ENCODE measurements at places on chromosomes 2 and 18. TPM values are rescaled to one million over a fixed set of nuclear protein-coding genes. Genes with fewer than 3 reads are reported as not detected.

The DSG1 gene
- polyA plus RNA-seq = not detected

The CGREF1 gene
- polyA plus RNA-seq = 4.8 TPM

The HTRA2 gene
- polyA plus RNA-seq = 36.1 TPM

The C2orf72 gene
- polyA plus RNA-seq = 0.17 TPM

The GPR45 gene
- polyA plus RNA-seq = not detected

The CHRND gene
- polyA plus RNA-seq = not detected

The ATP6V1C2 gene
- polyA plus RNA-seq = 0.04 TPM

The AQP12B gene
- polyA plus RNA-seq = not detected

The DCDC2C gene
- polyA plus RNA-seq = not detected

The IL1RL1 gene
- not detected for polyA plus RNA-seq

The ARHGEF4 gene
- polyA plus RNA-seq = 15.1 TPM

The G6PC2 gene
- polyA plus RNA-seq = not detected

The APCDD1 gene
- polyA plus RNA-seq = 15.3 TPM

The RGPD3 gene
- 0.10 TPM for polyA plus RNA-seq

The PAX8 gene
- 1.1 TPM for polyA plus RNA-seq

The VPS4B gene
- polyA plus RNA-seq = 25.1 TPM

The POTEC gene
- polyA plus RNA-seq = not detected

The TRIM43 gene
- polyA plus RNA-seq = not detected

The MAPK4 gene
- not detected for polyA plus RNA-seq

The IL36G gene
- not detected for polyA plus RNA-seq

The SRD5A2 gene
- polyA plus RNA-seq = 0.01 TPM

The TDRD15 gene
- not detected for polyA plus RNA-seq

The RUFY4 gene
- polyA plus RNA-seq = not detected

The LRP1B gene
- polyA plus RNA-seq = 0.04 TPM

The TTN gene
- polyA plus RNA-seq = not detected

All from BJ (cell line).